ENCODE measurements at places on chromosomes 11 and 22. TPM values are rescaled to one million over a fixed set of nuclear protein-coding genes. Genes with fewer than 3 reads are reported as not detected.

The ACTN3 gene
- not detected for total RNA-seq

The NLRP14 gene
- not detected for total RNA-seq

The TBC1D22A gene
- 16.3 TPM for total RNA-seq

The PGA3 gene
- not detected for total RNA-seq

The NPTXR gene
- 0.59 TPM for total RNA-seq

The FXYD2 gene
- 0.15 TPM for total RNA-seq

The LINC01488 gene
- not detected for total RNA-seq

The OR2AG2 gene
- under 0.01 TPM for total RNA-seq

The ARHGAP8 gene
- not detected for total RNA-seq

The FOLR2 gene
- not detected for total RNA-seq

The PLA2G3 gene
- total RNA-seq, result 6.7 TPM

The MAML2 gene
- total RNA-seq, result 10.7 TPM

The WNT7B gene
- total RNA-seq, result 2.5 TPM

Measured in bronchus fibroblast of lung (primary cell).